ENCODE measurements at places on chromosomes 5 and 9.

- DNase-seq: no peak
These were observed 6.2 kb downstream of the GNPDA1 start for GRCh38 chr5:142006363-142007236.

DNA sequence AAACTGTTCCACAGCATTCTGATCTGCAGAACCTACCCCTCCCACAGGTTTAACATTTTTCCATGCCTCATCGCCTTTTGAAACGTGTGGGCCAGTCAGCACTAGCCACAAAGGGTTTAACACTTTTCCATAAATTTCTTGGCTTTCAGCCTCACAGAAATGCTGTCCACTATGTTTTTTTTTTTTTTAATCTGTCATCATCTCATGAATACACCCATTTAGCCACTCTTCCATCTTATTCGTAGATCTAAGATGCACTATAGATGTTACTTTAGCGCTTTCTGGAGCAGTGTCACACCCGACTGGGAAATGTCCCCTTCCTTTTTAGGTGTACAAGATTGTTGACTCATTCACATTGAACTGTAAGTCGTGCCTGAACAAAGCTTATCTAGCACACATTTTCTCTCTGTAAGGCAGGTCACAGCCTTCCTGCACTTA is 62.3 kb downstream of the GCNT1 start:
- no peak for DNase-seq

DNA sequence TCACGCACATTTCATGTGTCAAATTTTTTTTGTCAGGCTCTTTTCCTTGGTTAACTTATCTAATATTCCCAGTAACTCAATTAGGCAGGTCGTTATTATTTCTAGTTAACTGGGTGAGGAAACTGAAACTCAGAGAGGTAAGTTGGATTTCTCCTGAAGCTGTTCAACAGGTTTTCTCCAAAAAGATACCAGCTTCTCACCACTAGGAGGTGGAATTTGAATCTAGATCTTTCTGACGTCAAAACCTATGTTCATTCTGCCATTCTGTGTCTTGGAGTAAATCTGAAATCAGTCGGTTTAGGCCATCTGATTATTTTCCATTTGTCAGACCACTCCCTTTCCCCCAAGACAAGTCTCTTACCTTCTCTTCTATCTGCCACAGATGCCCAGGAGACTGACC is 572.9 kb downstream of the ACTL7B start:
- DNase-seq: no peak

- no peak for DNase-seq
These were observed 5.0 kb downstream of the RELL2 start for GRCh38 chr5:141641634-141642267.

DNA sequence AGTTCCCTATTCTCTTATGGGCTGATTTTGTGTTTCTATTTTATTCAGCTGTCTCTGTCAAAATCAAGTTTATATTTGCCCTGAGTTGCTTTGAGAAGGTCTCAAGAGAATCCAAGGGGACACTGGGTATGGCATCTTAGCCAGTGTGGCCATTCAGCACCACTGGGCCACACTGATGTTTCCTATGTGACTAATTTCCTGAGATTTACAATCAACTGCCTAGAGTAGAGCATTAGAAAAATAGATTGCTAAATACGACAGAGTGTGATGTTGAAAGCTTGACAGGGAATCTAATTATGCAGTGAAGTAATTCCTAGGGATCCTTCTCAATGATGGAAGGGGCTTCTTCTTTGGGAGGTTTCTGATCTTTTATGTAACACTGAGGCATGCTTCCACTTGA is 141.7 kb downstream of the SV2C start:
- no peak for DNase-seq

DNA sequence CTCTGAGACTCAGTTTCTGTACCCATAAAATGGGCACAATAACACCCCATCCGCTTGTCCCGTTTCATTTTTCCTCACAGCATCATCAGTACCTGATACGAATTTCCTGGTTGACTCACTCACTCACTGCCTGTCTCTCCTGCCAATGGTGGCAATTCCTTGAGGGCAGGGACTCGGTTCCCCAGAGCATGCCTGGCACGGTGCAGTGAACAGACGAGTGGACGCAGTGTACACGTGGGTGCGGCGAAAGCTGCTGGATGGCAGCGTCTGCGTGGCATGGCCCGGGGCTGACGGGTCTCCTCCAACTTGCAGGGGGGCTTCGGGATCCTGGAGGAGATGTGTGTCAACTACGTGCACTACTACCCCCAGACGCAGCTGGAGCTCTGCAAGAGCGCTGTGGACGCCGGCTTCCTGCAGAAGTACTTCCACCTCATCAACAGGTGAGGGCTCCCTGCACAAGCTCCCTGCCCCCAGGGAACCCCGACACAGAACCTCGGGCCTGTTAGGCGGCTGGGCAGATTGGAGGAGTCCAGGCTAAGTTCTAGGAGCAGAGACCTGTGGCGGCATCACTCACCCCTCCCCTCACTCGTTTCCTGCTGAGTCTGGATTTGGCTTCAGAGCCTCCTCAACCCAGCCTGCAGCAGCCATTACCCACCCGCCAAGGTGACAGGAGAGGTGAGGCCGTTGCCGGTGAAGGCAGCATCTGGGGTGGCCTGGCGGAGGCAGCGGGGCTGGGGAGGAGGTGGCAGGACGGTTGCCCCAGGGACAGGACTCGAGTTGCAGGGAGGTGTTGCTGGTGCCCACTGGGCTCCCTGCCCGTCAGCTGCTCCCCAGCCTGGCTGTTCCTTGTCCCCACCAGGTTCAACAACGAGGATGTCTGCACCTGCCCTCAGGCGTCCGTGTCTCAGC is 20.3 kb downstream of the DBH start:
- DNase-seq: peak; percentile 1

DNA sequence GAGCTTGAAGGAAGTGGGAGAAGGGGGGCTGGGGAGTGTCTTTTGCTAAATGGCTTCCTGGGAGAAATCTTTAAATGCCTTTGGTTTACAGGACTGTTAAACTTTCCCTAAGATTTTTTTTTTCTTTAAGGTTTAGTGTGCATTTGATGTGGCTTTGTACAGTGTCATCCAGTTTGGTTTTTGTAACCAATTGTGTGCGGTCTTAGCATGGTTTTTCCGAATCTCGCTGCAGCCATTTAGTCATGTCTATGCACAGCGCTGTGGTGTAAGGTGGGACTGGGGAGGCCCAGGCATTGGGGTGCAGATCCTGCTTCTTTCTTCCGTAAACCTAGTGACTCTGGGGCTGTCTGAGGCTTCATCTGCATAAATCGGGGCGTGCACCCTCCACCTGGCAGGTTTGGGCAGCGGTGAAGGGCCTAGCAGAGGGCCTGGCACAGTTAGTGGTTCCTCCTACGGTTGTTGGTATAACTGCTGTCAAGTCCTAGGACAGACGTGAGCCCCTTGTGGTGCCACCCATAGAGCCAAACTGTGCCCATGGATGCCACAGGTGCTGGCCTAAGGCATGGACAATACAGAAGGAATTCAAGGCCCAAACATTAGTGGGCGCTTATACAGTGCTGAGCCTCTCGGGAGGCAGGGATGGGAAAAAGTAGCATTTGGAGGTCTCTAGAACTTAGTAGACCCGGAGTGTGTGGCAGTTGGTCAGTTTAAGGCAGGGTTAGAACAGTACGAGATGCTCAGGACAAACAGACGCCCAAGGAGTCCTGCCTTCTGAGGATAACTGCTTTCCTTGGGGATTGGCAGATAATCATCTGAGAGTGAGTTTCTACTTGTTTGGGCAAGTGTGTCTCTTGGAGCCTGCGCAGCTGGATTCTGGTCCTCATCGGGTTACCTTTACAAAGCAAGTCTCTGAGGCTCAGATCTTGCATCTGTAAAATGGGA is 1.5 kb downstream of the PRRC2B start:
- peak; percentile 57 for DNase-seq

DNA sequence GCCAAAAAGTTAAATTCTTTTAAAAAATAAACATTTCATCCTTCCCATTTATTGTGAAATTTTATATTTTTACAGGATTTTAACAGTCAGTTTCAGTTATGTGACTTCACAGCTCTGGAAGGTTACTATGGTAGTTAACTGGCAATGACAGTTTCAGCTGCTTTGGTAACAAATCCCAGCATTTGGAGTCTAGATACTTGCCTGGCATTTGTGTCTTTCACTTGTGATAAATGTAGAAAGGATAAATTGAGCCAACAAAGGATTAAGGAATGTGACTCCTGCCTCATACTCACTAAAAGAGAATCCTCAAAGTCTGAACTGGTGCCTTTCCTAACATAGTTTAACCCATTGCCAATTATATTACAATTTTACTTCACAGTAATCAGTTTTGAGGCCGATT is 315.5 kb downstream of the FER start:
- no peak for DNase-seq

- DNase-seq: no peak
These were observed 211.5 kb upstream of the TARS1 start for GRCh38 chr5:33229216-33229615.

- DNase-seq: no peak
These were observed 241.8 kb downstream of the MLLT3 start for GRCh38 chr9:20380546-20380945.

DNA sequence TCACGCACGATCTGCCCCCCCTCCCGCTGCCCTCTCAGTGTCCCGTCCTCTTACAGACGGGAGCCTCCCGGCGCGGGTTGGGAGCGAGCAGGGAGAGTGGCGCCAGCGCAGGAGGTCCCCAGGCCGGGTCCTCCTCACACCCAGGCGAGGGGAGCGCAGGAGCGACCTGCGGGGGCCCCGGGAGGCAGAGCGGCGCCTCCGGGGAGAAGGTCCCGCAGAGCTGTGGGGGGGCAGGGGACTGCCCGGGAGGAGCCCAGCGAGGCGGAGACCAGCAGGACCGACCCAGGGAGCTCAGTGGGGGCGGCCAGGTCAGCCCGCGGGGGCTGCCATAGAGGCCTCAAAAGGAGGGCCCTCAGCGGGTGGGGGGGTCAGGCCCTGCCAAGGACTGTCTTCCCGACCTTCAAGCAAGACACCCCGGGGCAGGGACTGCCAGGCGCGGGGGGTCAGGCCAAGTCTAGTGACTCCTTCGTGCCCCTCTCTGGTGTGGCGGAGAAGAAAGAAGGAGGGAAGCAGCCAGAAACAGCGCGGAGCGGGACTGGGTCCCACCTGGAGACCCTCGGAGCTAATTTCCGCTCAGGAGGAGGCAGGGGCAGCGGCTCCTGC is 123.3 kb upstream of the ERCC6L2 start:
- DNase-seq: no peak

GRCh38 chr5:80703747-80704146 is 49.0 kb upstream of the DHFR start:
- no peak for DNase-seq

DNA sequence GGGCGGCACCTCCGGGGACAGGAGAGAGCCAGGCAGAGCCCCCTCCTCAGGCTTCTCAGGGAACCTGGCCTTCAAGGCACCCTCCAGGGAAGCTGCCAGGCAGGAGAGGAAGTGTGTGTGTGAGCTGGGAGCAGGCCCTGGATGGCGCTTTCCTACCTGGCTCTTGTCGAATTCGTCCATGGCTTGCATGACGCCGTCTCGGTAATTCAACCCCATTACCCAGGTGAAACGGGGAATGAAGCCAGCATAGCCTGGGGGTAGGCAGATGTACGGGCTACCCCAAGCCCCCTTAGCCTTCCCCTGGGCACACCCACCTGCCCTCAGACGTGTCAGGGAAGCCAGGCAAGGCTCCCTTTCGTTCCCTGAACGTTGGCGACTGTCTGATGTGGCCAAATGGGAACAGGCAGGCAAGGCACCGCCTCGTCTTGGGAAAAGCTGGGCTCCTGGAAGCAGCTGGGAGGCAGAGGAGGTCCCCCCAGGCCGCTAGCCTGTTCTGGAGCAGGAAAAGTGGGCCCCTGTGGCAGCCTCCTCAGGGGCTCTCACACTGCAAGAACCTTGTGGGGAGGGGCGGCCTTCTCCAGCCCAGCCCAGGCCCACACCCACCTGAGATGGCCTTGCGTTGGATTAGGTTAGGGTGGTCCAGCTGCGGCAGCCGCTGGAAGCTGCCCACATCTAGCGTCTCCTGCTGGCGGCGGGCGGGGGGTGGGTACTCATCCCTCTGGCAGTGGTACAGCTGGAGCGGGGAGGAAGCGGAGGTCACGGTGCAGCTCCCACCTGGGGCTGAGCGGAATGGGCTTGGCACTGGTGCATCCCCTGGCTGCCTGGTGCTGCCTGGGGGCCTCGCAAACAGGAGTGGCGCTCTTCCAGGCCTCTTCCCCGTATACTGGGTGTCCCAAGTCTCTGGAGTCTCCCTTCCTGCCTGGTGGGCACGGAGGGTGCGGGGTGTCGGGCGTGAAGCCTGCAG is 3.7 kb downstream of the TUBB4B start:
- DNase-seq: no peak

DNA sequence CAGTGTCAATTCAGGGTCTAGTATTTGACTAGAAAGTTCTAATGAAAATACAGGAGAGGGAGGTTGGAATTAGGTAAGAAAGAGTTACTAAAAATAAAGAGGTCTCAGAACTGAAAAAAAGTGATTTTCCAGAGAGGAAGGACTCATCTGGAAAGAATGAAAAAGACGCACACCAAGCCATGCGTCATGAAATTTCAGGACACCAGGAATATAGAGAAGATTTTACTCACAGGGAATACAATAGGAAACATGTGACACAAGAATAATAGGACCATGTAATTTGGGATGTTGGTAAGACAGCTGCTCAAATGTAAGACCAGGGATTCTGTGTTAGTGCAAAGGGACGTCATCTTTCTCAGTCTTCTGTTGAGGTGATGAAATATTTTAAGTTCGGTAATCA is 224.7 kb downstream of the GDNF start:
- DNase-seq: no peak

GRCh38 chr9:117044241-117044640 is 357.1 kb downstream of the TRIM32 start:
- DNase-seq: no peak

DNA sequence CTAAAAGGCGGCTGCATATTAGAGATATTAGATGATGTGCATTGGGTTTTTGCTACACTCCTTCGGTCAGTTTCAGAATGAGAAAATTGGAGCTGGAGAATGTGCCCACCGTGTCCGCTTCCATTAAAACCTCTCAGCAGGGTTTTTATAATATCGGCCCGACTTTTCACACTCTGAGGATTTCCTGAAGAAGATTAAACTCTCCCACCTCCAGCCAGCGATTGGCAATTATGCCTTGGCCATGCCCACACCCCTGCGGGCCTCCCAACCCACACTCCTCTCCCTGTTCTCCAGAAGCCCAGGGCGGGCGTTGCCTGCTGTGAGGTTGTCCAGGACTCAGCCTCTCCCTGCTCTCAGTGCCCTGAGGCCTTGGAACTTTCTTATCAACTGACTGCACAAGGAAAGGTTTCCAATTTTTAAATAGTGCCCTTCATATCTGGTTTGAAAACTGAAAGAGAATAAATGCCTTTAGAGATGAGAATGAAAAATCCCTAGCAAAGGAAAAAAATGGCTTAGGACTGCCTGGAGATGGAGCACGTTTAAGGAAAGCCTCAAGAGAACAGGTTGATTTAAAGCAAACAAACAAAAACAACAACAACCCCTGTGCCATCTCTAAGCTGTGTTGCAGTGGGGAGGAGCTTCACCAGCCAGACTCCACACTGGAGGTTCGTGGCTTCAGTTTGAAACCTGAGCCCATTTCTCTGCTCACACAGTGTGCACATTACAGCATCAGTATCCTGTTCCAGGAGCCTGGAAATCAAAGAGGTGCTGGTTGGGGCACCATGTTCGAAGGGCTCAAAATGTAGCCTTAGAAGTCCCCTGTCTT is 292.9 kb downstream of the NSG2 start:
- no peak for DNase-seq
